ENCODE measurements at places on chromosomes 1 and 21.

- peak; percentile 52 for DNase-seq
These were observed 16.2 kb upstream of the ERICH3 start for GRCh38 chr1:74689621-74690363.

DNA sequence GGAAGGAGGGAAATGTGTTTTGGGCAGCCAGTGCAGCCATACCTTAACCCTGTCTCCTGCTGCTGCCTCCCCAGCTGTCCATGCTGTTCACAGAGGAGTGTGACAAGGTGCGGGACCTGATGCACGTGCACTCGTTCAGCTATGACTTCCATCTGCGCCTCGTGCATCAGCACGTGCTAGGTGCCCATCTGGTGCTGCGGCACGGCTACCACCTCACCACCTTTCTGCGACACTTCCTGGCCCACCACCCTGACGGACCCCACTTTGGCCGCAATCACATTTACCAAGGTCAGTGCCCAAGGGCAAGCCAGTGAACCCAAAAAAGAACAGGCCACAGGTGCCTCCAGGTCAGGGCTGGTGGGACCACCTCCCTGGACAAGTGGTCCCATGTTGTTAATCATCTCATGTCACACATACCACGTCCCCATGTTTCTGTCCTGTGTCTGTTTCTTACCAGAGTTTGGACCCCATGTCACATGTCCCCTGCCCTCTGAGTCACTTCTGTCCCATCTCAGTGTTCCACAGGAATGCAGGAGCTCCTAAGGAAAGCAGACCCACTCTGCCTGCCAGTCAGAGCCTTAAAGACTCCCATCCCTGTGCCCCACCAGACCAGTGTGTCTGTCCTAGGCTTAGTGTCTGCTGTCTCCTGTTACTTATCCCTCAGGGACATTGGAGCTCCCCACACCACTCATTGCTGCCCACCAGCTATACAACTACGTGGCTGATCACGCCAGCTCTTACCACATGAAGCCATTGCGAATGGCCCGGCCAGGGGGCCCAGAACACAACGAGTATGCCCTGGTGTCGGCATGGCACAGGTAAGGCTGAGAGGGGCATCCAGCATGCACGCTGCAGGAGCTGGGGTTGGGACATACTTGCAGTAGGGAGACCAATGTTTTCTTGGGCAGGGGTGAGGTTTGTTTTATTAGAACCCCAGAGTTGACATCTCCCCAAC is 6.6 kb downstream of the HYI start:
- DNase-seq: no peak

DNA sequence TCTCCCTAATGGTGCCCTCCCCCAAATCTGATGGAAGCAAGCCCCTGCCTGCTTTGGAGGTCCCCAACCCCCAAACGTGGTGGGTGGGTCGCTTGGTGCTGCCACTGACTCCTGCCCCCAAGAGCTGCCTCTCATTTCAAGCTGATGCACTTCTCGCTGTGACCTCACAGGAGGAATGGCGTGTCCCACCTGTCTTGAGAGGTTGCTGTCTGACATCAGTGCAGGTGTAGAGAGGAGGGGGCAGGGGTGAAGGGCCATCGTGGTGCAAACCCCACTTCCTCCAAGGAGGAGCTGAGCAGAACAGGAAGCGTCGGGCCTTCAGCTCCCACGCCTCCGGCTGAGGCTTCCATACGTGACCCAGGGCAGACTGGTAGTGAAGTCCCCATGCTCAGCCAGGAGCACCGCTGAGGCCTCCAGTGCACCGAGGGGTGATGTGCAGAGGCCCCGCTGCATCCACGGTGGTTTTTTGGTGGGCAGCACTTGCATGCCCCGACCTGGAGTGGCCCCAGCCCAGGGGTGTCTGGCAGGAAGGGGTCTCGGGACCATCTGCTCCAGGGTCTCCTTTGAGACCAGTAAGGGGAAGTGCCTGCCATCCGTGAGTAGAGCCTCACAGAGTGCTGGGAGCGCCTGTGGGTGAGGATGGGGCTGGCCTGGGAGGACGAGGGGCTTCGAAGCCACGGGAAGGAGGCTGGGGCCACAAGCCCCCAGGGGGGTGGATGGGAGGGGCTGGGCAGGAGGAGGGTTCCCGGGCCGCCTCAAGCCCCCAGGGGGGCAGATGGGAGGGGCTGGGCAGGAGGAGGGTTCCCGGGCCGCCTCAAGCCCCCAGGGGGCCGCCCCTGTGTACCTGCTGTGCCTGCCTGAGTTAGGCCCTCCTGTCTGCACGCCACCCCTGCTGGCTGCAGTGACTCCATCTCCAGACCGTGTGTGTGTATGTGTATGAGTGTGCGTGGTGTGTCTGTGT is 39.8 kb downstream of the WDR4 start:
- DNase-seq: no peak

- no peak for DNase-seq
These were observed 1.8 kb downstream of the ESPN start for GRCh38 chr1:6426277-6426971.

- no peak for DNase-seq
These were observed 5.8 kb downstream of the PLA2G2A start for GRCh38 chr1:19973616-19974015.

GRCh38 chr21:26842974-26843932 is 2.0 kb downstream of the ADAMTS1 start:
- no peak for DNase-seq

GRCh38 chr1:152386940-152387339 is 27.1 kb downstream of the CRNN start:
- DNase-seq: no peak

DNA sequence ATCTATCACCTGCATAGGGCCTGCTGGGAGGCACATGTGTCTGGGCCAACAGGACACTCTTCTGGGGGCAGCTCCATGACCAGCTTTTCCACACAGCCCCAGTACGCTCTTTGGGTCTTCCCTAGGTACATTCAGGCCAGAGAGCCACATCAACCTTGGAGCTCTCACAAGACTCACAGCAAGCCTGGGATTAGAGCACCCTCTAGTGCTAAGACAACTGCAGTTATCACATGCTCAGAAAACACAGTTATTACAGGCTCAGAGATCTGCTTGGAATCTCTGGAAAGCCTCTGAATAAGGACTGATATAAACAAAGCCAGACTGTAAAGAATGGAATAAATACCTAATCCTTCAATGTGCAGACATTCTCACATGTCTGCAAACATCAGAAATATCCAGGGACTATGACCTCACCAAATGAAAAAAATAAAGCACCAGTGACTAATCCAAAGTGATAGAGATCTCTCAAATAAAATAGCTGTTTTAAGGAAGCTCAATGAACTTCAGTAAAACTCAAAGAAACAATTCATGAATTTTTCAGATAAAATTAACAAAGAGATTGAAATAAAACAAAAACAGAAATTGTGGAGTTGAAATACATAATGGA is 563.9 kb upstream of the NR5A2 start:
- DNase-seq: peak; percentile 69

GRCh38 chr1:47755101-47755990 is 241.8 kb downstream of the TRABD2B start:
- peak; percentile 65 for DNase-seq

DNA sequence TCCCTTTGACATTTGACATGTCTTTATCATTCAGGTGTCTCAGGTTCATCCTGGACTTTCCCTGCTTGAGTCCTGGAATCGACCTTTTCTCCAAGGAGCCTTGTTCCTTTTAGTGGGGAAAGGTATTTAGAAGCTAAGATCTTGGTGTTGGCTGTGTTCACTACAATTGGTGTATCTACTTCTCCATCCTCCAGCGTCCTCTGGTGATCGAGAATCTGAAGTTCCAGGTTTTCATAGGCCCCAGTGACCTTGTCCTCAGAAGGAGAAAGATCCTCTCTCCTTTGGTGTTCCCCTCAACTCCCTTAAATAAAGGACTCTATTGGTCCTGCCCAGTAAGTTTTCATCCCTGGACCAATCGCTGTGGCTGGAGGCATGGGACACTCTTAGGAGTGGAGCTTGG is 22.1 kb downstream of the MROH7 start:
- no peak for DNase-seq

- DNase-seq: no peak
These were observed 130.8 kb downstream of the PGBD5 start for GRCh38 chr1:230295367-230295766.

All from DND-41 (cell line).